ENCODE measurements at places on chromosomes 11 and 22. TPM values are rescaled to one million over a fixed set of nuclear protein-coding genes. Genes with fewer than 3 reads are reported as not detected.
A peak's percentile ranks its signal among the peaks of the same experiment; 100 is the strongest.

Gene SLC6A5
- not detected for total RNA-seq

Gene RCOR2
- 54.9 TPM for total RNA-seq

Gene TMPRSS4
- not detected for total RNA-seq

GRCh38 chr11:43366677-43367076, 8.0 kb downstream of the TTC17 start:
- DNase-seq = no peak

- DNase-seq = no peak
Observed at GRCh38 chr11:1073851-1074243, 827 bp upstream of the MUC2 start.

- DNase-seq = no peak
Observed at GRCh38 chr11:63244862-63245261, 1.5 kb upstream of the SLC22A25 start.

- DNase-seq = no peak
Observed at GRCh38 chr11:125978778-125979407, 33.0 kb downstream of the VSIG10L2 start.

DNA sequence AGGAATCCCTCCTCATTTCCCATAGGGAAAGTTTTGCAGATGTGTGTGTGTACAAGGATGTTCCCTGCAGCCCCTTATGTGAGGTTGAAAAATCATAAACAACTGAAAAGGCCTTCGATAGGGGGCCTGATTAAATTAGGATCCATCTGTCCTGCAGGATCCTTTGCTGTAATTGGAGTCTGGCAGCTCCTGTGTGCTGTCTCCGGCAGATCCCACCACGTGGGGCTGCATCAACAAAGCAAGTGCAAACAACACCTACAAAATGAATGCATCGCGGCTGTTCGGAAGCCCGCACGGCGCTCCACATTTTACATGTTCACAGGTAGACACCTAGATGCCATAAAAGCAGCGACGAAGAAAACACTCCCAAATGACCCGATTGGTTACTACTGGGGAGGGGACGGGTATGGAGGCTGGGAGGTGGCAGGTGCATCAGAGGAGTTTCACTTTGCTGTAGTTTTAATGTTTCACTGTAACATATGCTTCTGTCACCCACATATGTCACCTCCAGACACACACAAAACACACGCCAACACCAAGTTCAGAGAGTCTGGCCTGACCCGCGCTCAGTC, 52.2 kb downstream of the NFAM1 start:
- no peak for DNase-seq

- peak; percentile 74 for DNase-seq
Observed at GRCh38 chr22:40178417-40179409, 988 bp downstream of the TNRC6B start.

DNA sequence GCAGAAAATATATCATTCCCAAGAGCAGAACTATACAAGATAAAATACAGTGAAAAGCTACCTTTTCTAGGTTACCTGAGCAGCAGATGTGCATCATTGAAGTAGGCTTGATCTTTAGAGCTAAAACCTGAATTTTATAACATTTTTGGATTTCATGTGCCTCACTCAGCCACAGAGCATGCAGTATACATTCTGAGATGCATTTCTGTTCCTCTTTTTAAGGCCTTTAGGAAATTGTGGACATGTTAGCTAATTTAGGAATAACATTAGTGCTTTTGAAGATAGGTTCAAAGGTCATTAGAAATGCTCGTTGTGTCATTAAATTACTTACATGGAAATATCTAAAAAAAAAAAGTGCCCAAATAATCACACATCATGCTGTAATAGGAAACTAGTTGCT, 230.6 kb upstream of the PDGFD start:
- no peak for DNase-seq

- DNase-seq = no peak
Observed at GRCh38 chr11:76806131-76806530, 23.0 kb downstream of the TSKU start.

GRCh38 chr11:32316858-32317642, 118.3 kb downstream of the WT1 start:
- DNase-seq = no peak

DNA sequence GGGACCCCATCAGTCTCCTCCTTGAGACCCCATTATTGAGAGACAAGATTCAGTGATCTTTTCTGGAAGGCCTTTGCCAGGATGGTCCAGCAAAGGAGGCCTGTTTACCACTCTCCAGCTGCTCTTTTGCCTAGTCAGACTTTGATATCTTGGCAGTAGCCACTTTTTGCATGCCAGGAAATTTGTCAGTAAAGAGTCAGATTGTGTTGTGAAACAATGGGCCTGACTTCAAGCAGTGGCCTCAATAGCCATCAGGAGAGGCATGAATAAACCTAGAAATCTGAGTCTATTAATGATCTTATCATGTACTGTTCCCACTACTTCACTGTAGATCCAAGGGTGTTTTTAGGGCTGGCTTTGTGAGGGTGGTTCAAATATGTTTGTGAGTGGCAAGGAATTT, 479.4 kb downstream of the JRKL start:
- no peak for DNase-seq

DNA sequence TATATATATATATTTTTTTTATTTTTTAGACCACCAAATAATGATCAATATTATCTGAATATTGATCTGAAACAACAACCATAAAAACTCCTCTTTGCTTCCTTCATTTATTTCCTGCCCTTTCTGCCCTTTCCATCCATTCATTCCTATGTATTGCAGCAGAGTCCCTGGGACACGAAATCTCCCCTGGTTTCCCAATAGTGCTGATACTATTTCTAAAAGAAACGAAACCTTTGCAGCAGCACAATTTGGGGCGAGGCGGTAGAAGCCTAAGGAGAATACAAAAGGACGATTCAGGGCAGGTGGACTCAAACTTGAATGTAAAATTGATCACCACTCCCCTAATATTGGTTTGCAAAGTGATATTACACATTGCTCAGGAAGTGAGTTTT, 16.9 kb upstream of the AMOTL1 start:
- DNase-seq = no peak

DNA sequence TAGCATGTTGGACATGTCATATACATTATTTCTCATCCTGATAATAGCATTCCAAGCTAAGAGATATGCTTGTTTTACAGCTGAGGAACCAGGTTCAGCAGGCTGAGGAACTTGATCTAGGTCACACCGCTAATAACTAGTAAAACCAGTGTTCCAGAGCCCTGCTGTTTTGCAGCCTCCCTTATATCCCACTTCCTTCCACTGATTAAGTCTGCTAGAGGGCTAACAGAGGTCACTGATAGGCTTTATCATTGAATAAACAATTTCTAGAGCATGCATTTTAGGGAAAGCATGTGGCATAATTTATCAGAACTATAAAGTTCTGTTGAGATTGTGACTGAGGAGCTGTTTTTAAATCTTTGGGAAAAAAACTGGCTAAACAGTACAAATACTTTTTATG, 54.0 kb downstream of the UVRAG start:
- no peak for DNase-seq
